ENCODE measurements at places on chromosomes 5 and 9.

GRCh38 chr9:127910613-127911205, 6.1 kb downstream of the ST6GALNAC4 start:
- peak; percentile 34 for DNase-seq

DNA sequence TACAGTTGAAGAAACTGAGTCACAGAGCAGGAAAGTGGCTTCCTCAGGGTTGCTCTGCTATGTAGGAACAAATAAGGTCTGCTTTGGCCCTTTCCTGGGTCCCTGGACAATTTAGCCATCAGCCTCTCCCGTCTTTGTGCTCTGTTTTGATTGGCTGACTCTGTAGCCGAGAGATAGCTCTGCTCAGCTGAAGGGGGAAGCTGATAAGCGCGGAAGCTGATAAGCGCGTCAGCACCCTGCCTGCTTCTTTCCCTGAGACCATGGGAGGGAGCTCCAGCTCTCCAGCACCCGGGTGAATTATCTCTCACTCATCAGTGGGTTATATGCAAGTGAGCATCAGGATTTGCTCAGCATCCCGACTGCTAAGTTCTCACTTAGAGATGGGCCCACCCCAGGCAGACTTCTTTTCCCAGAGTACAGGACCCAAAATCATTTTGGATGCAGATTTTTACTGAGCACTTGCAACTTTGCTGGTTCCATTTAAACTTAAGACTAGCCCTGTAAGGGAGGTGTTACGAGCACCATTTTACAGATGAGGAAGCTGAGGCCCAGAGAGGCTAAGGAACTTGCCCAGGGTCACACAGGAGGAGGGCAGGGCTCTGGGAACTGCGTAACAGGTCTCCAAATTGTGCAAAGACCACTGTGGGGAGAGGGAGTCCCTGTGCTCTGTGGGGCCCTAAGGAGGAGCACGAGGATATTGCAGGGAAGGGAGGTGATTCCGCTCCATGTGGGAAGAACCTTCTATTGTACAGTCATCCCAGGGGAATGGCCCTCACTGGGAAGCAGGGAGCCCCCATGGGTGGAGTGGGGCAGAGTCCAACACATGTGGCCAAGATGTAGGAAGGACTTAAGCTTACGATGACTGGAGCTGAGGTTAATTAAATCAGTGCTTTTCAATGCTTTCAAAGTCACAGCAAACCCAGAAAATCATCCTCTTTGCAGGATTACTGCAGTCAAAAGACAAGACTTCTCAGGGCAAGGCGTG, 83.7 kb upstream of the ORM1 start:
- peak; percentile 47 for DNase-seq

DNA sequence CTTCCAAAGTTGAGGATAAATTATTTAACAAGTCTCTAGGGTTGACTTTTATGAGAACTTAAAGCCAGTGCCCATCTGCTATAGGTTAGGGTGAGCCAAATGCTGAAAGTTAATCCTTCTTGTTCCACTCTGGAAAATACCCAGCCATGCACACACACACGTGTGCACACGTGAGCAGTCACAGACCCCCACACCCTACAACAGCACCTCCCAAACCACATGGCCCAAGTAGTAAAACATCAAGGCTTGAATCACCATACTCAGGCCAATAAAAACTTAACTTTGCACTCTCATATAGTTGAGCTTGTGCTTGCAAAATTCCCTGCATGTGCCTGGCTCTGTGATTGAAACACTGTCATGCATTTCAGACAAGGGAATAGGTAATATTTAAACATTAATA, 467.6 kb downstream of the ARHGEF28 start:
- DNase-seq, result no peak

DNA sequence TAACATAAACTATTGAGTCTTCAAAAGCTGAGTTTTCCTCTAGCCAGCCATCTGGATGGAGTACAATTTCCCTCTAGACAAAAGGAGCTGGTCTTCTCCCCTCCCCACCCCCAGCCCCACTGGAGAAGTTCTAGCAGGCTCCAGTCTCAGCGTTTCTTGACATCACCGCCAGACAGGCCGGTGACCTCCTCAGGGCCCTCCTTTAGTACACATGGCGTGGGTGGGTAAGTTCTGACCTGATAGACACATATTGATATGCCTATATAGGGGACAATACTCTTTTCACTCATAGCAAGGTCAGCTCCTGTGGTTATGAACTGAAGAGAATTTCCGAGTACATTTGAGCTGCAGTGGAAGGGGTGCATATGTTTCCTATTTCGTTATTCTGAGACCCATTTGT, 27.2 kb downstream of the DNAI1 start:
- no peak for DNase-seq

- DNase-seq, result peak; percentile 68
Measured at GRCh38 chr9:4126996-4127395, 172.9 kb downstream of the GLIS3 start.

- no peak for DNase-seq
Measured at GRCh38 chr9:16003785-16004184, 450.9 kb downstream of the CCDC171 start.

DNA sequence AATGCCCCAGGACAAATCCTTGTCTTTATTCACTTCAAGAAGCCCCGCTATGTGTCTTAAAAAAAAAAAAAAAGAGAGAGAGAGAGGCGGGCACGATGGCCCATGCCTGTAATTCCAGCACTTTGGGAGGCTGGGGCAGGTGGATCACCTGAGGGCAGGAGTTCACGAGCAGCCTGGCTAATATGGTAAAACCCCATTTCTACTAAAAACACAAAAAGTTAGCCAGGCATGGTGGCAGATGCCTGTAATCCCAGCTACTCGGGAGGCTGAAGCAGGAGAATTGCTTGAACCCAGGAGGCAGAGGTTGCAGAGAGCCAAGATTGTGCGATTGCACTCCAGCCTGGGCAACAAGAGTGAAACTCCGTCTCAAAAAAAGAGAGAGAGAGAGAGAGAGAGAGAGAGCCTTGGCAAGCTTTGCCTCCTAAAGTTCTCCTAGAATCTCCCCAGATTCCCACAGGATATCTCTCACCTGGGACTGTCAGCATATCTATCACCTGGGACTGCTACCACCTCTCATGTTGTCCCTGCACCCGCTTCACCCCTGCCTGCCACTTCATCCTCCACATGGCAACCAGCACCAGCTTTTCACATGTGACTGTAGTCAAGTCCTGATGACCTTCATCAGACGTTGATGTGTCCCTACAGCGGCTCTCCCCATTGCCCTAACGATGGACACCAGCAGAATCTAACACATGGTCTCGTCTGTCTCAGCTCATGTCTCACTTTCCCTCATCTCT, 5.8 kb downstream of the ITK start:
- no peak for DNase-seq

- DNase-seq, result no peak
Measured at GRCh38 chr9:119827526-119827925, 458.3 kb upstream of the BRINP1 start.

- DNase-seq, result no peak
Measured at GRCh38 chr5:14522721-14523120, 58.9 kb upstream of the OTULINL start.

DNA sequence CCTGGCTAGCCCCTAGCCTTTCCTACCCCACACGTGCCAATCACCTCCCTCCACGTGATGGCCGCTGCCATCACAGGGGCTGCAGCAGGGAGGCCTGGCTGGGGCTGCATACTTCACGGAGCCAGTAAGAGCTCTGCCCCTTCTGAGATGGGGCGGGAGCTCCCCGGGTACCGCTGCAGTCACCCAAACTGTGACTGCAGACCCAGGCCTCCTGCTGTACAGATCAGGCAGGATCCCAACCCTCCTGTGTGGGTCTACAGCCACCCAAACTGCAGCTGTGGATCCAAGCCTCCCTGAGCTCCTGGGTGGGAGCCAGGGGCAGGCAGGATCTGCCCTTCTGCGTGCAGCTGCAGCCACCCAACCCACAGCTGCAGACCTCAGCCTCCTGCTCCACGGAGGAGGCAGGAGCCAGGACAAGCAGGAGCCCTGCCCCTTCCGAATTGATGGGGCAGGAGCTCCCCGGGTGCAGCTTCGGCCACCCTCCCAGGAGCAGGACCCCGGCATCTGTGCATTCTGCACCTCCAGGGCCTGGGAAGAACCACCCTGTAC, 3.2 kb upstream of the BTNL9 start:
- DNase-seq, result no peak

- DNase-seq, result no peak
Measured at GRCh38 chr9:76445976-76446375, 13.0 kb upstream of the GCNT1 start.

DNA sequence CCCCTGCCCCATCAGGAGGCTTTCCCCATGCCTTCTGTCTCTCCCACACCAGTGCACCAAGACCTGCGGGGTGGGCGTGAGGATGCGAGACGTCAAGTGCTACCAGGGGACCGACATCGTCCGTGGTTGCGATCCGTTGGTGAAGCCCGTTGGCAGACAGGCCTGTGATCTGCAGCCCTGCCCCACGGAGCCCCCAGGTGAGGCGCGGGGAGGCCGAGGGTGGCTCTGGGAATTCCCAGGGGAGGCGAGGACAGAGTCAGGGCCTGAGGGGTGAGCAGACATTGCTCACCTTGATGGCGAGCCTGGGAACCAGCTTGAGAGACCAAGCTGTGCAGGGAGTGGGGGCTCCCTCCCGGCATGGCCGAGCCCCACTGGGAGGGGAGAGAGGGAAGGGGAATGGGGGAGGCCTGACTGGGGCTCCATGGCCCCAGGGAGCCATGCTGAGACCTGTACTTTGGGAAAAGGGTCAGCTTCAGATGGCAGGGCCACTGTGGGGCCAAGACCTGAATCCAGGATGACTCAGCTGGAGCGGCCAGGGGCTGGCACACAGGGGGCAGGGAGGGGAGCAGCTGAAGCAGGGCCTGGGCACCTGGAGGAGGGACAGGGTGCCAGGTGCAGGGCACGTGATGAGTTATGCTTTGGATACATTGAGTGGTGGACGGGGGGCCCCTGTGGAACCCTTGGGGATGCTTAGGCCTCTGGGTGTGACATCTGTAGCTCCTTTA, 35.2 kb downstream of the FAM163B start:
- DNase-seq, result no peak

GRCh38 chr5:131258733-131259132, 5.1 kb upstream of the CDC42SE2 start:
- no peak for DNase-seq

GRCh38 chr5:156148301-156148700, 178.7 kb upstream of the SGCD start:
- DNase-seq, result no peak

- no peak for DNase-seq
Measured at GRCh38 chr5:139952574-139952973, 90.5 kb downstream of the NRG2 start.

- peak; percentile 33 for DNase-seq
Measured at GRCh38 chr9:107600060-107600573, 110.5 kb upstream of the KLF4 start.

- DNase-seq, result no peak
Measured at GRCh38 chr5:167764641-167765289, 526.7 kb upstream of the WWC1 start.

DNA sequence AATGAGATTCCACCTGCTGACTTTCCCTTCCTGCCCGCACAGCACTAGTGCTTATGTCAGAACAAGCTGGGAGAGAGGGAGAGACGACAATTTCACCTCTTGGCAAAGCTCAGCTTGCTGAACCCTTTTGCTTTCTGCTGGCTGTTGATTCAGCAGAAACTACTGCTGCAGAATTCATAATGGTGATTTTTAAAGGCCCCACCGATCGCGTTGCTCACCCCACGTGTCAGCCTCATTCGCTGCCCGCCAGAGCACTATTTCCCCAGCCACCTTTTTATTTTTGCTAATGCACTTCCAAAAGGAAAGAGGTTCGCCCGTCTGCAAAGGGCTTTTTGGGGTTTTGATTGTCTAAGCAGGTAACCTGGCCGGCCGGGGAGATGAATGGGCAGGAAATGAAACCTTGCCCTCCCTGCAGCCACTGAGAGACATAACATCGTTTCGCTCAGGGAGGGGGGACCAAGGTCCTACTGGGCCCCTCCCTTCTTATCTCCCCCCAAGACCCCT, 1.3 kb downstream of the PPP2R2B start:
- no peak for DNase-seq

GRCh38 chr5:137997726-137998213, 35.1 kb downstream of the FAM13B start:
- DNase-seq, result no peak

GRCh38 chr9:3585606-3586005, 59.8 kb upstream of the RFX3 start:
- no peak for DNase-seq

DNA sequence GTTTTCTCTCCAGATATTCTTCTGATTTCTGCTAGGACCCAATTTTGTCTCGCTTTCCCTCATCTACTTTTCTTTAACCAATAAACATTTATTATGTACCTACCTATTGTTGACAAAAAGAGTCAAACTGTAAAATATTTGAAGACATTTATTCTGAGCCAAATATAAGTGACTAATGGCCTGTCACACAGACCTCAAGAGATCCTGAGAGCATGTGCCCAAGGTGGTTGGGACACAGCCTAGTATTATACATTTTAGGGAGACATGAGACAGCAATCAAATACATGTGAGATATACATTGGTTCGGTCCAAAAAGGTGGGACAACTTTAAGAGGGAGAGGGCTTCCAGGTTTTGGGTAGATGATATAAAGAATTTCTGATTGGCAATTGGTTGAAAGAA, 191.8 kb downstream of the NXNL2 start:
- DNase-seq, result no peak

GRCh38 chr5:100779669-100780375, 123.3 kb downstream of the ST8SIA4 start:
- no peak for DNase-seq

- no peak for DNase-seq
Measured at GRCh38 chr9:68974901-68975300, 39.0 kb downstream of the PRKACG start.

DNA sequence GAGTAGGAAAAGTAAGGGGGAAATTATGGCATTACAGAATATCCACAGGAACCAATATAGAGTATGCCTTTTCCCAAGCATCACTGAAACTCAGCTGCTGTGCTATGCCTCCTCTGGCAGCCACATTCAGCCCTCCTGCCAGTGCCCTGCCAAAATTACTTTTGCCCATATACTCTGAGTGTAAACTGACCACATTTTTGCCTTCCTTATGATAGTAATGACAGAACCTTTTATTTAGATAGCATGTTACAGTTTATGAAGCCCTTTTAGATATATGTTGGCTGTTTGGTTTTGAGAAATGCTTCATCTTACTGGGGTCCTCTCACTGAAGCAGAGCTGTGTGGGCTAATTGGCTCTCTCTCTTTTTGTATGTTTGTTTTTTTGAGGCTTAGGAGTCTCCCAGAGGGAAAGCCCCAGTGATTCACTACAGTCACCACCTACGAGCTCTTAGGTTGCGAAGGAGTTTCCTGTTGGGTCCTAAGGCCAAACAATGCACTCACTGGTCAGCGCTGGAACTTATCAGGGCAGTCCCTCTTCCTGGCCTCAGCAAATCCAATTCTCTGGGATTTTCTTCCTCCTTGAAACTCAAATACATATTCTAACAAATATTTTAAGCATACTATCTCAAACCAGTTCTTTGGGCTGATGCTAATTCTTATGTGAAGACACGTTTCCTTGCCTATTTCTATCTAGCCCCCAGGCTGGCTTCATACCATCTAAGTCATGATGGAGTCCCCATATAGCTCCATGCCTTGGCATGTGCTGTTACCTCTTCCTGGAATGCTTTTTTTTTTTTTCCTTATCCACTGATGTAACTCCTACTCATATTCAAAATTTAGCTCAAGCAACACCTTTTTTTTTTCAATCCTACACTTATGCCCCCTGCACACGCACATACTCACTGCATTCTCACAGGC, 3.7 kb downstream of the PHF24 start:
- DNase-seq, result peak; percentile 84

All from fibroblast of pulmonary artery (primary cell).